ENCODE measurements at places on chromosomes 3 and 15. TPM values are rescaled to one million over a fixed set of nuclear protein-coding genes. Genes with fewer than 3 reads are reported as not detected.

DNA sequence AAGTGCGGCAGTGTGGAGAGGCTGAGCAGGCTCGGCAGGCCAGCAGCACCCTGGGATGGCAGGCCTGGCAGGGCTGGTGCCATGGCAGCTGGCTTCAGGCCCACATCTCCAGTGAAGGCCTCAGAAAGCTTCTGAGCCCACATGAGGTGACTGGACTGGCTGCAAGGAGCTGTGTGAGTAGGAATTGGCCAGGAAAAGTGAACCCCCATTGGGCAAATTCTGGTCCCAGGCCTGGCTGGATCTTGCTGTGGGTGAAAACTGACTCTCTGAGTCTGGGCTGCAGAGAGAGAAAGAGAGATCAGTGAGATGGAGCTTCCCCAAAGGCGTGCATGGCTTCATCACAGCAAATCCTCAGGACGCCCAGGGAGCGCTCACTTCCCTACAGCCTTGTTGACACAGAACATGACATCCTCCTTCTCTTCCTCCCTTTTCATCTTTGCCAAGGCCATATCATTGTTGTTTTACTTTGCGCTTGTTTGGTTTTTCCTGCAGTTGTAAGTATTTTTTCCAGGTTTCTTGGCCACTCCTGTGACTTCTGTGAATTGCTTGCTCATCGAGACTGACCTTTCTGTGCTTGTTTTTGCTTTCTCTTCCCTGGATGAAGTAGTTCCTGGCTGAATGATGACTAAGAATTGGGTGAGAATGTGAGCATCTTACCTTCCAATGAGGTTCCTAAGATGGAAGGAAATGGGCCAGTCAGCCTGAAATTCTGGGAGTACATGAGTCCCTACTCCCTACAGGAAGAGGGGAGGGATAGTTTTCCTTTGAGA is 299.1 kb downstream of the TLE3 start:
- no peak for DNase-seq

- DNase-seq = no peak
These were observed 130.1 kb downstream of the UACA start for GRCh38 chr15:70633103-70633831.

Gene ZFYVE19
- total RNA-seq = 35.6 TPM

Gene CPNE9
- total RNA-seq = not detected

- DNase-seq = no peak
These were observed 33.9 kb upstream of the HHATL start for GRCh38 chr3:42736531-42736930.

Gene WDR93
- not detected for total RNA-seq

DNA sequence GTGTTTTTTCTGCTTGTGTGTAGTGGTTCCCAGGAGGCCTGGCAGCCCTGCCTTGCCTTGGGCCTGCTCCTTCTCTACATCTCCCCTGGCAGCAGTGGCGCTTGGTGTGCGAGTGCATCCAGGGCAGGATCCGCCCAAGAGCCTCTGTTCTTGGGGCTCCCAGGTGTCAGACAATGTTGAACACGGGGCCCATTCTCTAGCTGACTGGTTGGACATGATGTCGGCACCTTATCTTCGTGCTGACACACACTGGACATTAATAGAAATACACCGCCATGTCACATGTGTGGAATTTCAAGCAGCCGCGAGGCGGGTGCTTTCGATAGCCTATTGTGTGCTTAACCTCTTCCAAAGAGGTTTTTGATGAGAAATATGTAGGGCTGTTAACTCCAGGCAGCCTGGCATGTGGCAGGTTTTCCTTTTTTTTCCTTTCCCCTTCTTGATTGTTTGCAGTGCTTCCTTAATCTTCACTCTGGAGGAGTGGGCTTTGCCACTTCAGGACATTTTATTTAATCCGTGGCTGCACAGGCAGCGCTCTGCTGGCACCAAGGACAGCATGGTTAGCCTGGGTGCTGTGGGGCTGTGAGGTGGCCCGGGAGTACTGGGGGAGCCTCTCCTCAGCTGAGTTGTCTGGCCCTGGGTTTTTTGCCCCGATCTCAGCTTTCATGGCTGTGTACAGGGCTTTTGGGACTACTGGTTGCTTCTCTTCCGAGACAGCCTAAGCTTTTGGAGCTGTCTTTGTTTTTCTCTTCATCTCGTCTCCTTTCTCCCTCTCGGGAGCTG is 42.5 kb downstream of the CHCHD6 start:
- no peak for DNase-seq

DNA sequence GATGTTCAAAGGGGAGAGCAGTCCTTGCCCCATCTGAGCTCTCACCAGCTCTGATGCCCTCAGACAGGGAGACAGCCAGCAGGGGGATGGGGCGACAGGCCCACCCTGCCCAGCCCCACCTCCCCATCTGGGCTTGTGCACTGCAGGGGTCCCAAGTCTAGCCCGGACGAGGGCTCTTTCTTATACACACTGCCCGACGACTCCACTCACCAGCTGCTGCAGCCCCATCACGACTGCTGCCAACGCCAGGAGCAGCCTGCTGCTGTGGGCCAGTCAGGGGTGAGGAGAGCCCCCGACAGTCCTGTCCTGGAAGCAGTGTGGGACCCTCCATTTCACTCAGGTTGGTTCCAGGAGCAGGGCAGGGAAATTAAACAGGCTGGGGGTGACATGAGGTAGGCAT is 73.9 kb downstream of the BOC start:
- DNase-seq = no peak

GRCh38 chr15:70741107-70741531 is 22.2 kb downstream of the UACA start:
- DNase-seq = no peak

DNA sequence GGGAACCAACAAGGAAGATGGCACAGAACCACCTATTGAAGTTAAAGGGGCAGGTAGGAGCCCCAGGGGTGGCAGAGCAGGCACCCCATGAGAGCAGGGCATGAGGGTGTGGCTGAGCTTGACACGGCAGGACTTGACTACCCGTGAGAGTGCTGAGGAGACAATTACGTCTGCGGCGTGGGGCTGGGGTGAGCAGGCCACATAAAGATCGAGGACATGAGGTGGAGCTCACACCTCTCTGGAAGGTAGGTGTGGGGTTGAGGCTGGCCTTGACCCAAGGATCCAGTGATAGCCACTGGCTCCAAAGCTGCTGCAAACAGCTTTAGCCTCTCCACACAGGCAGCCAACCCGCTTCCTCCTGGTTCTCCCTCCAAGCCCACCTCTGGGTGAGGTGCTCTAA is 64.5 kb downstream of the PCSK6 start:
- no peak for DNase-seq

Gene LSMEM2
- not detected for total RNA-seq
